ENCODE measurements at places on chromosomes 4 and X.

DNA sequence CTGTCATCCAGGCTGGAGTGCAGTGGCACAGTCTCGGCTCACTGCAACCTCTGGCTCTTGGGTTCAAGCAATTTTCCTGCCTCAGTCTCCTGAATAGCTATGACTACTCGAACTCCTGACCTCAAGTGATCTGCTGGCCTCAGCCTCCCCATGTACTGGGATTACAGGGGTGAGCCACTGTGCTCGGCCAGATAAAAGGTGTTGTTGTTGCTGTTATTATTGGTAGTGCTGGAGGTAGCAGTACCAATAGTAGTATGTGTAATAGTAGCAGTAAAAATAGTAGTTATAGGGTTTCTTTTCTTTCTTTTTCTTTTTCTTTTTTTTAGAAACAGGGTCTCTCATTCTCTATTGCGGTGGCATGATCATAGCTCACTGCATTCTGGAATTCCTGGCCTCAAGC is 592.1 kb downstream of the ARAP2 start:
- no peak for DNase-seq

DNA sequence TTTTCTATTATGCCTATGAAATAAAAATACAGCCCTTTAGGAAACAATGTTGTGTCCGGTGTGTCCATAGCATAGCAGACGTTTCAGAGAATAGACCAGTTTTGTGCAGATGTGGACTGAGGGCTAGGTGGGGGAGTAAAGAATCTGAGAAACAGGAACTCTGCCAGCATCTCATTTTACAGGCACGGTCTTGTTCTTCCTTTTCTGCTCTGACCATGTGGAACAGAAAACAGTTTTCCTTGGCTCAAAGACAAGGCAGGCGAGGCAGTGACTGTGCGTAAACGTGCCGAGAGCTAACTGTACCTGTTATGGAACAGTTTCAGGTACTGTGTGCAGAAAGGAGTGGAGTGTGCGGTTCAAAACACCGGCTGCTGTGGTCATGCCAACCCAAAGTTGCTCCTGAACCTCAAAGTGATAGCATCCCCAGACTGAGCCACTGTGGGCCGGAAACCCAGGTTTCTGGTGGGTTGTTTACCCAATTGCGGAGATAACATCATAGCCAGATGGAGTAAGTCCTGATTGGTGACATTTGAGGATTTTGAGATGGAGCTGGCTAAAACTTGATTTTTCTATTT is 20.2 kb downstream of the CNGA2 start:
- no peak for DNase-seq

- no peak for DNase-seq
Observed at GRCh38 chr4:183416879-183417755, 27.3 kb upstream of the CDKN2AIP start.

- DNase-seq: peak; percentile 2
Observed at GRCh38 chr4:80963051-80963450, 67.5 kb upstream of the BMP3 start.

GRCh38 chr4:124867536-124867935 is 155.0 kb upstream of the ANKRD50 start:
- no peak for DNase-seq

GRCh38 chrX:40167850-40168479 is 70.2 kb upstream of the BCOR start:
- no peak for DNase-seq

GRCh38 chrX:51257490-51257889 is 75.1 kb upstream of the NUDT10 start:
- no peak for DNase-seq

- peak; percentile 8 for DNase-seq
Observed at GRCh38 chrX:133921764-133922389, 63.5 kb downstream of the GPC3 start.

DNA sequence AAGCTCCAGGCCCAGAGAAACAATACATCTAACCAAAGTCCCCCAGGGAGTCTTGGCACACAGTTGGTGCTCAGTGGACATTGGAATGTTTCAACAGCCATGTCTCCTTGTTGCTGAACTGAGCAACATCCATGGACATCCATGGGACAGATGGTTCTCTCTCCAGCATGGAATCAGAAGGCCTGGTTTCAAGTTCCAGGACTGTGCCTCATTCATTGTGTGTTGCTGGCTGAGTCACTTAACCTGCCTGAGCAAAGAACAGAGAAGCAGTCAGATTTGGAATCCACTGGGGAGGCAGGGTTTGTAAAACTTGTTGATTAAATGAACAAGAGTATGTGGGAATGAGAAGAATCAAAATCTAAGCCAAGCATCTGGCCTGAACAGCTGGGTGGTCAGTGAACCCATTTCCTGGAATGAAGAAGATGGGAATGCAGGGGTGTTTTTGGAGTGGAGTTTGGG is 147.9 kb downstream of the CHIC2 start:
- DNase-seq: peak; percentile 31

Measured in EL (cell line).